Stimulated activated CD8-positive, alpha-beta memory T cell treated with anti-CD3 and anti-CD28 coated beads, Interleukin-15, amount 100 ng/mL, for 1 hour (primary cell): ENCODE measurements at places on chromosomes 5 and 9.

DNA sequence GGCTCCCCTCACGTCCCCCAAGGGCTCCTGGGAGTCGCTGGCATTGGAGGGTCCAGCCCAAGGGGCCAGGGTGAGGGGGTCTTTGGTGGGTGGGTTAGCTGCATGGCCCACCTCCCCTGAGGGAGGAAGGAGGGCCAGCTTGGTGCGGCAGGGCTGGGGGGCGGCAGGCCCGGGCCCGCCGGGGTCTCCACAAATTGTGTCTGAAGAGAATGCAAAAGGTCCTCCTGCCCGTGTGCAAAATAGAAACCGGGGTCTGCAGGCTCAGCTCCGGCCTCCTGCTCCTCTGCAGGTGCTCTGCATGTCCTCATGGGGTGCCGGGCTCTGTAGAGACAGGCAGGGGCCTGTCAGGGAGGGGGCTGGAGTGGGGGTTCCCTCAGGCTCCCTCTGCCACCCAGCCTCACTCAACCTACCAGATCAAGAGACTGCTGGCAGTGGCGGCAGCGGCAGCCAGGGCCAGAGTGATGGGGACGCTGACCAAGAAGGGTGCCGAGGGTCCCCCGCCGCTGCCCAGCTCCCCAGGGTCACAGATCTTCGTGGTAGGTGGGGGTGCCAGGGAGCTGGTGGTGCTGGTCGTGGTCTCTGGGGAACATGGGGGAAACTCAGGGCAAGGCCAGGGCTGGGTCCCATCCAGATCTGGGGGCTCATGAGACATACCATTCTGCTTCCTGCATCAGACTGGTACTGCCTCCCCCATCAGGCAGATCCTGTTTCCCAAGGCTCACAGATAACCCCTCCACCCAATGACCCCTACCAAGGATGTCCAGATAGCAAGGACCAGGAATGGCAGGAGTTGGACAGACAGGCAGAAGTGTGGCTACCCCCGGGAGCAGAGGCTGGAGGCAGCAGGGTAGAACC is 29.2 kb upstream of the ENHO start:
- DNase-seq = no peak

DNA sequence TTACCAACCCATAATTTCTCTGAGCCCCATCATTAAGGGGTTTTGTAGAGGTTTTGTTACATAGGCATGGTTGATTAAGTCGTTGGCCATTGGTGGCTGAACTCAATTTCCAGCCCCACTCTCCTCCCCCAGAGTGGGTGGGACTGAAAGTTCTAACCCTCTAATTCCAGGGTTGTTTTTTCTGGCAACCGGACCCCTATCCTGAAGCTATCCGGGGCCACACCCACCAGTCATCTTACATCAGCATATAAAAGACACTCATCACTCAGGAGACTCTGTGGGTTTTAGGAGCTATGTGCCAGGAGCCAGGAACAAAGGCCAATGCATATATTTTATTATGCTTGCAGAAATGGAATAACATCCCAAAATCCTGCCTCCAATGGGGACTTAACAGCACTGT is 186.0 kb downstream of the NXNL2 start:
- no peak for DNase-seq

DNA sequence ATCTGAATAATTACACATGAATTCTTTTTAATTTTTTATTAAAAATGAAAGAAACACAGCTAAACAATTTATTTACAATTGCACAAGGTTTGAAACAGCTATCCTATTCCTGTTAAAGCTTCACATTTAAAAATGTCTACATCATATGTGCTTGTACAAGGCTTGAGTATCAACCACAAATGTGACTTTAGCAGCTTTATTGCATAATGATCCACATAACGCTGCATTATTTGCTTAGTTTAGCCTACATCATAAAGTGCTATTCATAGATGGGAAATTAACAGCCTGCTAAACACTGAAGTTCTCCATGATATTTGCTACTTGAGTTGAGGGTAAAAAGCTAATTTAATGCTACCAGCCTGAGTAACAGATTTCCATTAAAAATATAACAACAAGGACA is 45.0 kb downstream of the TRIM36 start:
- DNase-seq = no peak

DNA sequence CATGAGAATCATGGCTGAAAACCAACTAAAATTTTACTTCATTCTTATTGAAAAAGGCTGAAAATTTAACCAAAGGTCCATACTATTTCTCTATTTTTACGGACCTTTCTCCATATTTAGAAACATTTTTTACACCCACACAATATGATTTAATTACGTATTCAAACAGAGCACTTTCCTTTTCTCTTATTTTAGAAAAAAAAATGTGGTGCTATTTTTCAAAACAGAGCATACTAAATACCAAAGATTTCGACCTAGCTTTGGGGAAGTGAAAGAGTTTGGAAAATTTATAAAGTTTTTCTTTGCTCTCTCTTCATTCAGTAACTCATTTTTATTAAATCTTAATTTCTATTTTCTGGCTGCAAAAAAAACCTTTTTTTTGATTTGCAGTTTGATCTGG is 38.1 kb downstream of the RNF145 start:
- no peak for DNase-seq

DNA sequence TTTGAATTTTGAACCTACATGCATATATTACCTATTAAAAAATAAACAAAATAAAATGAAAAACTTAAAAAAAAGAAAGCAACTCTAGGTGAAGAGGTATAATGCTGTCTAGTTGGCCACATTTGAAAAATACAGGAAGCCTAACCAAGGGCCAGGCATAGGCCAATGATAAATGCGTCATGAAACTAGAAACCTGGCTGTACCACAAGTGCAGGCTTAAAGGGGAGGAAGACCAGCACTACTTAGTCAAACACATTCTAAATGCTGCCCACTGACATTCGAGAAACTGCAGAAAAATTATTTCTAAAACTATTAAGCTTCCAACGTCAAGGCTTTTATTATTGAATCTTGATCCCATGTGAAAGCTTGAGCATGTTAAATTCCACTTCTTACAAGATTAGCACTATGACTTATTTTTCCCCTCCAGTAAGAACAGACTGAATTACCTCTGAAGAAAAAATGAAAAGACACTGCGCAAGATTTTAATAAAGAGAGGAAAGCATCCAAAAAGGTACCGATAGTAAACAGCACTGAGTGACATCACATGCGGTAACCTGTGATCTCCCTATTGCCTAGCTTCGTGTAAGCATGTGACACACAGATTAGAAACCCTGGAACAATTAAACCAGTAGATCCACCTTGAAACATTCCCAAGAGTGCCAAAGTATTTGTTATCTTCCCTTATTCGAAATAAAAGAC is 16.2 kb downstream of the CDC14B start:
- no peak for DNase-seq

DNA sequence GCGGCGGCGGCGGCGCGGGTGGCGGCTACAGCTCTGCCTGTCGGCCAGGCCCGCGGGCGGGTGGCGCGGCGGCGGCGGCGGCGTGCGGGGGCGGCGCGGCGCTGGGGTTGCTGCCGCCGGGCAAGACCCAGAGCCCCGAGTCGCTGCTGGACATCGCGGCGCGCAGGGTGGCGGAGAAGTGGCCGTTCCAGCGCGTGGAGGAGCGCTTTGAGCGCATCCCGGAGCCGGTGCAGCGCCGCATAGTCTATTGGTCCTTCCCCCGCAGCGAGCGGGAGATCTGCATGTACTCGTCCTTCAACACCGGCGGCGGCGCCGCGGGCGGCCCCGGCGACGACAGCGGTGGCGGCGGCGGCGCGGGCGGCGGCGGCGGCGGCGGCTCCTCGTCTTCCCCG is 296 bp downstream of the ZSWIM6 start:
- no peak for DNase-seq

DNA sequence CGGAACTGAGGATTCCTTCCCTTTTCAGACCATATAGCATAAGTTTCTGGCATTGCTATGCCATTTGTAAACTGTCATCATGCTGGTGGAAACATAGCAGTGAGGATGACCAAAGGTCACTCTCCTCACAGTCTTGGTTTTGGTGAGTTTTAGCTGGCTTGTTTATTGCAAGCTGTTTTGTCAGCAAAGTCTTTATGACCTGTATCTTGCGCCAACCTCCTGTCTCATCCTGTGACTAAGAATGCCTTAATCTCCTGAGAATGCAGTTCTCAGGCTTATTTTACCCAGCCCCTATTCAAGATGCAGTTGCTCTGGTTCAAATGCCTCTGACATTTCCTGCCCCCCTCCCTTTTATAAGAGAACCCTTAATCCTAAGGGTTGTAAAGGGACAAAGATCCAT is 26.7 kb upstream of the GRIA1 start:
- DNase-seq = no peak

- no peak for DNase-seq
These were observed 102.0 kb upstream of the DMAC1 start for GRCh38 chr9:7901621-7902020.

- DNase-seq = no peak
These were observed 117.9 kb upstream of the IL6ST start for GRCh38 chr5:56112526-56113121.

GRCh38 chr5:119082691-119083090 is 11.8 kb downstream of the DMXL1 start:
- DNase-seq = no peak

GRCh38 chr9:116656501-116656971 is 30.6 kb upstream of the TRIM32 start:
- no peak for DNase-seq

GRCh38 chr5:59178482-59178881 is 595.6 kb downstream of the RAB3C start:
- DNase-seq = no peak

GRCh38 chr9:108083796-108084352 is 594.3 kb upstream of the KLF4 start:
- DNase-seq = no peak

DNA sequence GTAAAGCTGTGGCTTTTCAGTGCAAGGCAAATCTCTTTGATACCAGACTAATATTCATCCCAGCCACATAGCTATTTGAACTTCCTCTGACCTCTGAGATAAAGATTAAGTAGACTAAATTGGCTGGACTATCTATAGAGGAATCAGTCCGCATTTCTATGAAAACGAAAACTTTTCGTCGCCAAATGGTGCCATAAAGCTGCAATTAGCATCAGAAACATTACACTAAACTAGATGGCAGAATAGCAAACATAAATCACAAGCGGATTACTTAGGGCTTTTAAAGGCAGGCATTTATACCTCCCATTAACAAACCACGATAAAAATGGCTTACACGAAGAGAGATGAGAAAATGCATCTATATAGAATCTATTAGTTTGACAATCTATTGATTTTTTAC is 1009.7 kb upstream of the CDH6 start:
- no peak for DNase-seq

DNA sequence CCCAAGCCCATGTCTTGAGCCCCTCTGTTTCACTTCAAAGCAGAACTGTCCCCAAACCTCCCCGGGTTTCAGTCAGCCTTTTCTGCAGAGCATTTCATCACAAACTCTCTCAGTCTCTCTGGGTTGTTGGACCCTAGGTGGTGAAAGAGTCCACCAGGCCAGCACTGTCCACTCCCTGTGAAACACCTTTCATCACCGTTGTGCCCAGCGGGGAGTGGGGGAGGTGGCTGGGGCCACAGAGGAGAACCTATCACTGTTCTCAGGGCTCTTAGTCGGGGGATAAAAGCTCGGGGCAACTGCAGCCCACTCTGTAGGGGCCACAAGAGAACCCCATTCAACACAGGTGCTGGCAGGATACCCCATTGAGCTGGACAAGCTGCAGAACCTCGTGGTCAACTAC is 5.4 kb upstream of the RABL6 start:
- no peak for DNase-seq

GRCh38 chr5:179680780-179681401 is at the start of gene CBY3:
Gene CBY3, minus strand, starts transcription at chr5:179681034. Its CDS starts 116 bp downstream, at chr5:179680918.
- no peak for DNase-seq

GRCh38 chr5:89445106-89445745 is 562.2 kb upstream of the MEF2C start:
- no peak for DNase-seq

GRCh38 chr5:74679966-74680365 is 5.1 kb upstream of the HEXB start:
- DNase-seq = no peak

DNA sequence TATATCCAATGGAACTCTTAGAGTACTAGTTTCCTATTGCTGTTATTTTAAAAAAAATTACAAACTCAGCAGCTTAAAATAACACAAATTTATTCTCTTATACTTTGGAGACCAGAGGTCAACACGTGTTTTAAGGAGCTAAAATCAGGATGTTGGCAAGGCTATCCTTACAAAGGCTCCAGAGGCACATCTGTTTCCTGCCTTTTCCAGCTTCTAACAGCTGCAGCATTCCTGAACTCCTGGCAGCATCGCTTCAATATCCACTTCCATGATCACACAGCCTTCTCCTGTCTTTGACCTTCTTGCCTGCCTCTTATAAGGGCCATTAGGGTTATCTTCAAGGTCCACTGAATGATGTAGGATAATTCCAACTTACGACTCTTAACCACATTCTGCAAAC is 92.2 kb upstream of the CCNG1 start:
- DNase-seq = no peak

DNA sequence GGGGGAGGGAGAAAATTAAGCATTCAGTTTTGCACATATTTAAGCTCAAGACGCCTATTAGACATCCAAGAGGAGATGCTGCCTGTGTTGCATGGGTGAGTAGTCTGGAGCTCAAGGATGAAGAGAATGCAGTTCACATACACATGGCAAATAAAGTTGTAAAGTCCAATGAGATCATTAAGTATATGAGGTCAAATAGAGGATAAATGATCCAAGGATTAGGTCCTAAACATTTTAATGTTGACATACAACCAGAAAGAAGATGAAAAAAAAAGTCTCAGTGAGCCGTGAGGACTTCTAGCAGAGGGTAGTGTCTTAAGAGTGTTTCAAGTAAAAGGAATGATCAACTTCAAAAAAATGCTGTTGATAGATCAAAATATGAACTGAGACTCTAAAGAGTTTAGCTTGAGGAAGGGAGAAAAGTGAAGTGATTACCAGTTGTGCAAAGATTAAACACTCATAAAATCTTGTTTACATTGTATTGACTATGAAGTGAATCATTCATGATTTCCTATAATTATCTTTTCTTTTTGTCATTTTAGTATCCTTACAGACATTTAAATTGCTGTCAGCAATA is 251.8 kb downstream of the ZNF608 start:
- no peak for DNase-seq

DNA sequence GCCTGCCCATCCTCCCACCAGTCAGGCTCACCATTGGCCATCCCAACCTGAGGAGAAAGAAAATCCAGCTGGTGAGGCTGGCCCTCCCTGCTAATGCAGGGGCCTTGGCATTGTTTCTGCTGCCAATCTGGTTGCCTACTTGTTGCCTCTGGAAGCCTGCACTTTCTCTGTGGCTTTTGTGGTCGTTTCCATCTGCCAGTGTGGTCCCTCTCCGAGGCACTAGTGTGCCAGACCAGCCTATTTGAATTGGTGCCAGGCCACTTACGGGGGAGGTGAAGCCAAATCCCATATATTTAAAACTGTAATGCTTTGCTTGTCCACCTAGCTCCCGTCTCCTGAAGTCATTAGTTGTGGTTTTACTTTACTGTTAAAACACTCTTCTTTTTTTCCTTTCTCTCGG is 213.4 kb upstream of the ADAMTSL1 start:
- no peak for DNase-seq

DNA sequence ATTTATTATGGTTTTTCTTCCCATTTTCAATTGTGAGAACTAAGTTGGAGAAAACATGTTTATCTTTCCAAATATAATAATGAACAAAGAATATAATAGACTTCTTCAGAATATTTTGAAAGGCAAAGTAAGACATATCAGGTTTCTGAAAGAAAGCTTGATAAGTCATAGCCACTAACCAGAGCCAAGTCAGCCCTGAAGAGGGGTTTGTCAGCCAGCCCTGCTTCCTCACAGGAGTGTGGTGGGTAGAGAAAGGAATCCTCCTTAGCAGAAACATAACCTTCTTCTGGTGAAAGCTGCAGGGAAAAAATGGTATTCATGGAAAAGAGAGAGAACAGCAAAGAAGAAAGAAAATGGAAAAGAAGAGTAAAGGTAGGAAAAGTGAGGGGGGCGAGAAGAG is 93.4 kb downstream of the MPDZ start:
- DNase-seq = no peak
